ENCODE measurements at places on chromosomes 7 and 10.

- peak; percentile 69 for DNase-seq
Measured at GRCh38 chr7:21352540-21353387, 75.1 kb upstream of the SP4 start.

DNA sequence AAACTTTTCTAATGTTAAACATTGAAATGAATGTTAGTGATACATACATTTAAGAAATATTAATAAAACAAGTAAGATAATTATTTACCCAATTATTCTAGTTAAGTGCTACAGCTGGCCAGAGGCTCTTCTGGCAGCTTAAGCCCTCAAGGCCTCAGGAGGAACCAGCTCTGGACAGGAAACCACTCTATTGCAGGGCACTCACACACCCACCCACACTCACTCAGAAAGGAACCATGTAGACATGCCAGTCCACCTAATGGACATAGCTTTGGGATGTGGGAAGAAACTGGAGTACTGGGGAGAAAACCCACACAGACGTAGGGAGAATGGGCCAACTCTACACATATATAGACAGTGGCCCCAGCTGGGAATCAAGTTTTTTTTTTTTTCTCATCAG is 28.2 kb downstream of the UMAD1 start:
- no peak for DNase-seq

GRCh38 chr10:107476408-107476807 is 311.9 kb upstream of the SORCS1 start:
- no peak for DNase-seq

- DNase-seq: no peak
Measured at GRCh38 chr7:112853422-112853821, 63.2 kb upstream of the TMEM168 start.

DNA sequence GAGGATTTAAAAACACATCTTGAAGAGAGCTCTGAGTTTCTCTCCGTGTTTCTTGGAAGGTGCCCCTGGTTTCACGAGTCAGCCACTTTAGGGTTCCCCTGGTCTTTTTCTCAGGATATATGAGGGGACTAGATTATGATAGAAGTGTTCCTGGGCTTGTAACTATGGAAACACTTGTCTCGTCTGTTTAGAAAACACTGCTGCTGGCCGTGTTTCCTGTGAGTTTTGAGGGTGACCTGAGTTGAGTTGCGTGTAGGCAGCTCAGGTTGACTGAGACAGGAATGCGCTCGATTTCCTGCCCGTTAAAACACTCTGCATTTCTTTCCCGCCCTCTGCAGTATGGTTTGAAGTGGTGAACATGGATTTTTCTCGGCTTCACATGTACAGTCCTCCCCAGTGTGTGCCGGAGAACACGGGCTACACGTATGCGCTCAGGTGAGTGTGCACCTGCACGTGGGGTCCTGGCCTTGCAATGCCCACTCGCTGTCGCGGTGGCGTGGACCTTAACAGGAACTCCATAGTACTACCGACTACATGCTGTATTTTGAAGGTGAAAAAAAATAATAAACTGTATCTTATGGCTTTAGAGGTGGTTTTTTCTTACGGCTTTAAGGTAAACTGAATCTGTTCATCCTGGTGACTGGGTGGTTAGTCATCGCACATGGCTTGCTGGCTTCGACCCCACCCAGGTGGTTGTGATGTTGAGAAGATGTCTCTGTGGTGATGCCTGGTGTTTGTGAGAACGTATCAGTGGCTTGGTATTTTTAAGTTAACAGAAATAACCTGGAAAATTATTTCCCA is at the start of gene SUN1:
Gene SUN1 (plus strand): TSS at position 310 of the 801 bp plus-strand sequence. CDS start 49 bp downstream, at position 359.
- DNase-seq: no peak

- no peak for DNase-seq
Measured at GRCh38 chr7:154375956-154376355, 323.8 kb downstream of the DPP6 start.

DNA sequence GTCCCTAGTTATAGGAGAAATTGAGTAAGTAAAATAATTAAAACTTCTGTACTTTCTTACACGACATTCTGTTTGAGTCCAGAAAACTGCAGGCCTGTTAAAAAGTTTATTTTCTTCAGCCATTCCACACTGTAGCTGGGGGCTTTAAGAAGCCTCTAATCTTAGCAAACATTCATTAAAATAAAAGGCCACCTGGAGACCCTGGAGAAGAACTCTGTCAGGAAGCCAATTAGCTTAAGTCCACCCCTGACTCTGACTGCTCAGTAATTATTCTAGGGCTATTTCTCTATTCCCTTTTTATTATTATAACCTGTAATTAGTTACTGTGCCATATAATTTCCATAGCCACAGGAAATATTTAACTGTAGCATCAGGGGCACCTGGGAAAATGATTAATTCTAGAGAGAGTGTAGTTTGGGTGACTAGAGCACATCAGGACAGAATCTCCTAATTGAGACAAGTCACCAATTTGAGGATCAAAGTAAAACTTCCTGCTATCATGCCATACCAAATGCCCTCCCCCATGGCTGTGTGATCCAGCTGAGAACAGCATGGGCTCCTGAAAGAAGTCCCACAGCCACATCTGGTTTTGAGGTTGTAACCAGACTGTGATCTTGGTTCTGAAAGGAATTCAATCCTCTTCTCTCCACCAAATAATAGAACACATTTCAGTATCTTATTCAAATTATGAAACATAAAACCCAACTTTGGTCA is 1302.3 kb downstream of the XPNPEP1 start:
- DNase-seq: no peak

- no peak for DNase-seq
Measured at GRCh38 chr10:80108576-80109239, 23.8 kb upstream of the PLAC9 start.

DNA sequence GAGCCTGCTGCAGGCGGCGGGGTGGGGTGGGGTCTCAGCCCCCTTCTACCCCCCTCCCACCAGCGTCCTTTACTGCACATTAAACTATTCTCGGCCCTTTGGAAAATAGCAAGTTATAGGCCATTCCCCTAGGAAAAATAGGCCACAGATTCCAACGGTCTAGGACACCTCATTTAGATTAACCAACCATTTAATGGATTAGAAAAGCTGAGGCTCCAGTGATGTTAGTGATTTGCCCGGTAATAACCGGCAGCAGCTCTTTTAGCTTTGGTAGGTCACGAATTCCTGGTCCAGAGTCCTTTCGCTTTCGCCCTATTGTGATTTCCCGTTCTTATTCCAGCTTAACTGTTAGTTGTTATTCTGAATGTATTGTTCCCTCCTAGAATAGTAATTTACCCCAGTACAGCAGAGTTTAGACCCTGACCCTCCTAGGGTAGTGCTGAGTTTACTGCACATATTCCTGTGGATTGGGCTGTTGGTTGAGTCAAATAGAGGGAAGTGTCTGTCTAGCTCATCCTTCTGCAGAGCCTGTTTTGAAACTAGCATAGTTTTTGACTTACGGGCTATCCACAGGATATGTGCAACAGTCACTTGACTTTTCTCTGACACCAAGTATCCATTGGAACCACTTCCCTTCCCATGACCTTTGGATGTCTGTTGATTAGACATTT is 754 bp downstream of the GSTO1 start:
- peak; percentile 79 for DNase-seq

DNA sequence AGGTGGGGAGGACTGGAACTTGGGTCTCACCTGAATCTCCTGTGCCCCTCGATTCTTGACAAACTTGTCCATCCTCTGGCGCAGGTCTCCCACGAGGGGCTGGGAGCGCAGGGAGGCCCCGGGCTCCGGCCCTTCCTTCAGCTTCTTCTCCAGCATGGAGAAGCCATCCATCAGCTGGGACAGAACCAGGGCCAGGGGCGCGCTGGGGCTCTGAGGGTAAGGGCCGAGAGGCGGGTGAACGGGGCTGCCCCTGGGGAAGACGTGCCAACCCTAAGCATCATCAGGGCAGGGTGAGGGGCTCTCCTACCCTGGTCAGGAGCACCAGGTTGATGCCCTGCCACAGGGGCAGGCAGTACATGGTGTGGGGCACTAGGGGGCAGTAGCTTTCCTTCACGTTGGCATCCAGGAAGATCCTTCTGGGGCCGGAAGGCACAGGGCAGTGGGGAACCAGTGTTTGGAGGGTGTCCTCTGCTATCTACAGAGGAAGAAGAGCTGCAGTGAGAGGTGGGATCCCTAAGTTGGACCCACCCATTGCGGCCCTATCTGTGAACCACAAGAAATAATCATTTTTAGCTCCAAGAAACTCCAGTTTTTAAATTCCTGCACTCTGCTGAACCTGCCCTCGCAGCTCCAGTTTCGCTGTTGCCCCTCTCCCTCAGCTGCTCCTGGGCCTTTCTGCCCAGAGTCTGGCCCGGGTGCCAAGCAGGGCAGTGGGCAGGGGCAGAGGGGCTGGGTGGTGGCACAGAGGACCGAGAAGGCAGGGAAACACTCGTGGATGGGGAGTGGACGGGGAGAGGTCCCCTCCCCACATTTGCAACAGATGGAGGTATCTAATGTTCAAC is 10.8 kb upstream of the PYROXD2 start:
- peak; percentile 46 for DNase-seq

DNA sequence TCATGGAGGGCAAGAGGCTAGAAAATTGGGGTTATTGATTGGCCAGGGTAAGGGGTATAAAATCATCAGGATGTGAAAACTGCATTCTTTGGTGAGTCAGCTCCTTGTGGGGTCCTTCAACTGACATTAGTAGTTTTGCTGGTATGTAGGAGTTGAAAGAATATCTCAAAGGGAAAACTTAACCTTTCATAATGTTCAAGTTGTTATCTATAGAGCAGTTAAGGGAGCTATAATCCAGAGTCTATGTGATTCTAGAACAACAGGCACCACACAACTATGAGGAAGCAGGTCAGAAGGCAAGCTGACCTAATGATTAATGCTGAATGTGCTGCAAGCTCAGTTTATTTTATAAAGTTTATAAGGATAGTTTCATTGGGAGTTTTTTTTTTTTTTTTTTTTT is 13.7 kb downstream of the PRPS1L1 start:
- peak; percentile 25 for DNase-seq

Measured in small intestine (tissue), 16 donors.